Sciatic nerve (tissue), 2 donors: ENCODE measurements at places on chromosomes 3 and 15.
A peak's percentile ranks its signal among the peaks of the same experiment; 100 is the strongest.

DNA sequence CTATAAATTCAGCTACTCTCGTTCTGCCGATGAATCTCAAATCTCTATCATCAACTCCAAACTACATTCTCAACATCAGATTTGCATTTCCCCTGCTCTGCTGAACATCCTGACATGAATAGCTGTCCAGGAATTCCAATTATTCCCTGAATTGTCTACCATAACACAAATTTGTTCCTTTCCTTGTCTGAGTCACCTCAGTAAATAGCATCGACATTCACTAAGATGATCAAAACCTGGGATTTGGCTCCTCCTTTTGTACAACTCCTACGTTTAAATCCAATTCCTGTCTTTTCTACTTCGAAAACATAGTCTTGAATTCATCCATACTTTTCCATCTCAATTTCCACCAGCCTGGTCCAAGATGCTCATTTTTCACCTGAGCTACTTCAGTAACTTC, 107.0 kb downstream of the GREM1 start:
- no peak for DNase-seq

DNA sequence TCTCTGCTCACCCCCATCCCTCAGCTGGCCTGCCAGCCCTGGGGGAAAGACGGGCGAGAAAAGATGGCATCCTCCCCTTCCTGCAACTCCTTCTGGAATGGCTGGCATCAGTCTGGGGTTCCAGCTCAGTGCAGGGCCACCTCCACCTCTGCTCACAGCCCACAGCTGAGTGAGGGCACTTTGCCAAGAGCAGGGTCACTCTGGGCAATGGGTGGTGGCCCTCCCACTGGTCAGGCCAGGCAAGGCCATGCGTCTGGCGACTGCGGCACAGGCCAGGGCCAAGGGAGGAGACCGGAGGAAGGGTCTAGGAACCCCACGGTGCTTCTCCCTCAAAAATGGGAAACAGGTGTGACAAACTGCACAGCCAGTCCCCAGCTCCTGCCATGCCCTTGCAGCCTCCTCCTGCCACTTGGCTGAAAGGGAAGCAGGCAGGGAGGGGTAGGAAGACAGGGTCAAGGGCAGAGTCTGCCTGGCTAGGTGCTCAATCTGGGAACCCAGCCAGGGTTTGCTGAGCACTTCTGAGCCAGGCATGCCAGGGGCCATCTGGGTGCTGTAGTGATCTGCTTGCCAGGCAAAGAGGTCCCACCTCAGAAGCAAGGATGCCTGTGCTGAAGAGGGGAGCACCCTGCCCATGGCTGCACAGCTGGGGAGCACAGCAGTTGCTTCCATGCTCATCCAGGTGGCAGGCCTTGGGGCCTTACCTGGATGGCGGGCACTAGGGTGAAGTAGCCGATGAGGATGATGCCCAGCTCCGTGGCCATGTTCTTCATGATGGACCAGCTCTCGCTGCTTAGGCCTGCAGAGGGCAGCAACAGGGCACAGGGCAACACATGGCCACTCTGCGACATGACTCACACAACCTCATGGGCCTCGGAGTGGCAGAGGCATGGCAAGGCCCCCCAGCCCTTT, 41.2 kb downstream of the PTPN23 start:
- DNase-seq: no peak

- DNase-seq: no peak
Observed at GRCh38 chr3:12472000-12472610, 12.2 kb upstream of the TSEN2 start.

DNA sequence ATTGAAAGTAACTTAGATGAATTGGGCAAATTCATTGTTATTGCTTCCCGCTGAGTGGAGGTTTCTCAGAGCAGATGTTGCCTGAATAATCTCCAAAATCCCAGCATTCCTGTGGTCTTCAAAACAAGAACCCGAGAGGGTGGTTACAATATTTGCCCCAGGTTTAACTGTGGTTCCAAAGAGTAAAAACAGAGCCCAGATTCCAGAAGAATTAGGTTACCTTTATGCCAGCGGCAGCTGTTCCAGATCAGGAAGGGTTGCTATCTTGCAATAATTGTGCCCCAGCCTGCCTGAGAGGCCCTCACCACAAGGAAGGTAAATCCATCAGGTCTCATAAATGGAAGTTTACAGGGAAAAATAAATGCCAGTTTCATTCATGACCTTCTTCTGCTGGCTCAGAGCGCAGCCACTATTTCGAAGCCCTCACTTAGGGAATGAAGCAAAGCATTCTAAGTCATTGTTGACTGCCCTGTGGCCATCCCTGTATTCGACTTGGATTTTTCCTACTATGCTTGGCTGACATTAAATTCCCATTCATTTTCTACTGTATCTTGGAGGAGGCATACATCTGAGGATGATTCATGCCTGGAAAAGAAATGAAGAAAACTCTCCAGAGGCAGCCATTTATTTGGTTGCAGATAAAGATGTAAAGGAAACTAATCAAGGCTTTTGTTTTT, 54.6 kb downstream of the SSUH2 start:
- DNase-seq: no peak

- DNase-seq: no peak
Observed at GRCh38 chr3:30248423-30248822, 358.0 kb upstream of the TGFBR2 start.

GRCh38 chr15:90966262-90966661, 11.6 kb downstream of the RCCD1 start:
- no peak for DNase-seq

DNA sequence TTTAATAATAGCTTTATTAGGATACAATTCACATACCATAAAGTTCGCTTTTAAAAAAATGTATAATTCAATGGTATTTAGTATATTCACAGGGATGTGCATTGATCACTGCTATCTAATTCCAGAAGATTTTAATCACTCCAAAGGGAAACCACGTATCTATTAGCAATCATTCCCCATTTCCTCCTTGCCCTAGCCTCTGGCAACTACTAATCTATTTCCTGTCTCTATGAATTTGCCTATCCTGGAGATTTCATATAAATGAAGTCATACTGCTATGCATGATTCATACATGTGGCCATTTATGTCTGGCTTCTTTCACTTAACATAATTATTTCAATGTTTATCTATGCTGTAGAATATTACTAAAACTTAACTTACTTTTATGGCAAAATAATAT, 32.0 kb upstream of the CASR start:
- DNase-seq: no peak

DNA sequence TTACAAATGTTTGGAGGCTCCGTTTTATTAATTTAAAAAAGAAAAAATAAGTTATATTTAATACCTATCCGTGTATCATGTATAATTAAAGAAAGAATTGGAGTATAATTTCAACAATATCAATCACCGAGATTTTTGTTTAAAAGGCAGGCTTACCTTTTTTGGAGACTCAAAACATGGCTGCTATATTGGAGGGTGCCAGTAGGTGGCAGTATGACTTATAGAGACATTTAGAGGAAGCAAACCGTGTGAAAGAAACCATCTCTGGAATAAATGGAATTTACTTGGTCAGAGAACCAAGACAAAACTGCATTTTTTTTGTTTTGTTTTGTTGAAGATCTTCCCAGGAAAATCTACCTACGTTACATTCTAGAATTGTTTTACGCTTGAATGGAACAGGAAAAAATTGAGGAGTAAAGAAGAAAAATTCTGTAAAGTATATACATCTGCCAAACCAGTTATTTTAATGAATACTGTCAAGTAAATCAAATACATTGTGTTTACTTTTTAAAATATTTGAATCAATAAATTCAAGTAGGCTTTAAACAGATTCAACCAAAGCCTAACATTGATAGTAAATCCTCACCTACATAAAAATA, 802.6 kb upstream of the ALCAM start:
- DNase-seq: peak; percentile 62

DNA sequence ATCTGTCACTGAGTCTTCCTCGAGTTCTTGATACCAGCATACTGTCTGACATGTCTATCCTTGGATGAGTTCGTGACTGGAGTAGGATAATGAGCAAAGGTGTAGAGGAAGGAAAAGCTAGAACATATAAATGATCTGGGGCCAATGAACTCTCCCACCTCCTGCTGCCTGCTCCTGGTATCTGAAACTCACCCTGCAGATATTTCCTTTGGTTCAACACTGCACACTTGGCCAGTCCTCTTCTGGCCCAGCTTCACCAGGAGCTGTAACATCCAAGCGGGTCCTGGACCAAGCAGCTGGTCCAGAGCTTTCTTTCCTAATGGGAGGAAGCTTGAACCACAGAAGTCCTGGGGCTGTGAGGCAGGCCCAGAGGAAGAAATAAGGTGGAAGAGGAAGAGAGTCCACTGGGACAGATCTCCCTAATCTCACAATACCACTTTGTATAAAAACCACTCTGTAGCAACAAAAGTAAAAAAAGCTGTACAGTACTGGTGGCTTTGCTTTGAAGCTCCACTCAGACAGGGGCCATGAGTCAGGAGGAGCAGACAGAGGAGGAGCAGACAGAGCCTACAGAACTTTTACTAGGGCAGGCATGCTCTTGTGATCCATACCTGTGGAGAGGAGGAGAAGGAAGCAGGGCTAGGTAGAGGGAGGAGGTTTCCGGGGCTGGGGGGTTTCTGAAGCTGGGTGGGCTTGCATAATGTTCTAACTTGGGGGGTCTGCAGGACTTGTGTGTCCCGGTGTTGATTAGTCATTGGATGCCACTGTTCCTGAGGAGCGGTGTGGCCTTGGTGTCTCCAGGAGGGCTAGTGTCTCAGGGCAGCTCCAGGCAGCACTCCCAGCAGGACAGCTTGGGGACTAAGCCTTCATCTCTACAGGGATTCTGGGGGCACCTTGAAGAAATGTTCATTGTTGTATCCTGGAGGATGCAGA, 166.9 kb downstream of the ABHD5 start:
- DNase-seq: no peak

DNA sequence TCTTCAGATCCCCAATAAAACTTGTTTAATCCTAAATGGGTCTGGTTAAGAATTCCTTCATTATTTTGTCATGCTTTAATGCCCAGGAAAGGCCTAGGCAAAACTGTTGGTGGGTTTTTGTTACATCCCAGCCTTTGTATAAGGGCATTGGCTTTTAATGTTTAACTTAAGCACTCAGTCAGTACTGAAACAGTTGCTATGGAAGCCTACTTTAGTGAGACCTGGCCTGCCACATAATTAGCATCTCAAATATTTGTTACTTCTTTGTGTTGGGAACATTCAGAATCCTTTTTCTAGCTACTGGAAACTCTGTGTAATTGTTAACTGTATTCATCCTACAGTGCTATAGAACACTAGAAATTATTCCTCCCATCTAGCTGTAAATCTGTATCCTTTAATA, 369.6 kb upstream of the ATP10A start:
- no peak for DNase-seq

- DNase-seq: no peak
Observed at GRCh38 chr3:127848131-127849129, 26.1 kb upstream of the MGLL start.

DNA sequence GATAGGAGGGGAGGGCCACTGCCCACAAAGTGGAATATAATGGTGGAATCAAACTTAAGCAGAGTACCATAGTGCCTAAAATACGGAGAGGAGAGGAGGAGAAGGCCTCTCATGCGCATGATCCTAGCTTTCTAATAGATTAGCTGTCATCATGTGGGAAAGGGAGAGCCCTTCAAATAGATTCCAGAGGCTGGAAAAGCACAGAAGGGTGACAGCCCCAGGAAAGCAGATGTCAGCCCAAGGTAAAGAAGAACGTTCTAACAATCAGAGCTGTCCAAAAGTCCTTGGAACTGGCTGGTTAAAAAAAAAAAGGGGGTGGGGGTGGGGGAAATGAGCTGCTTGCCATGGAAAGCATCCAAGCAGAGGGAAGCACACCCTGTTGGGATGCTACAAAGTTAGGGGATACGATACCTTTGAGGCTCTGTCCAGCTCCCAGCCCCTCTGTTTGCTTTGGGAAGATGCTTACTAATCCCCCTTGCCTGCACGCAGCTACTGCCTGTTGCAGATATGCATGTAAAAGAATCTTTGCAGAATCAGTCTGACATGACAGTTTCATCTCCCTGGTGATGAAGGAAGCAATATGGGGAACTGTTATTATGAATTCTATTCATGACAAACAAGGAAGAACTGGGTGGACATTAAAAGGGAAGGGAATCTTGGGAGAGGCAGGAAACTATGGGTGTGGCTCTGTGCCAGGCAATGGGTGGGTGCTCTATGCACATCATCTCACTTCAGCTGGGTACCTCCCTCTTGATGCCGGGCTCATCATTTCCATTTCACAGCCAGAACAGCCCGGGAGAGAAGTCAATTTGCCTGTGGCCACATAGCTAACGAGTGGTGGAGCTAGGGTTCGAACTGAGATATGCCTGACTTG, 10.1 kb upstream of the LMCD1 start:
- no peak for DNase-seq

- DNase-seq: no peak
Observed at GRCh38 chr15:47568030-47568429, 149.3 kb upstream of the SEMA6D start.

GRCh38 chr3:19543212-19543841, 390.7 kb downstream of the EFHB start:
- DNase-seq: no peak

GRCh38 chr15:51284871-51285270, 53.5 kb downstream of the CYP19A1 start:
- DNase-seq: no peak

GRCh38 chr3:101823525-101823924, 25.8 kb upstream of the NFKBIZ start:
- no peak for DNase-seq

DNA sequence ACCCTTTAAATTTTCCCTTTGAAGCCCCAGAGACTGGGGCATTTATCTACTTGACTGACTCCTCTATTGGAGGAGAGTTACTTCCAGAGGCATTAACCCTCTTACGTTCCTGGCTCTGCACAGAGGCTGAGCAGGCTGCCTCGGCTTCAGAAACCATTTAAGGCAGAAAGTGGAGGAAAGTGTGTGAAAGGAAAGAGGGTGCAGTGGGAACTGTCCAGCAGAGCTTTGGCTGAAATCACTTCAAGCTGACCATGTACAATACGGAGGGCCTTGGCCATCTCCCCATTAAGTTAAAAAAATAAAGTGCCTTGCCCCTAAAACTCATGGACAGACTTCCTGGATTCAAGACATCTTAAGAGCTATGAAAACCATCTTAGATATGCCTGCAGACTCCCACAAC, 238.7 kb downstream of the SV2B start:
- DNase-seq: no peak

DNA sequence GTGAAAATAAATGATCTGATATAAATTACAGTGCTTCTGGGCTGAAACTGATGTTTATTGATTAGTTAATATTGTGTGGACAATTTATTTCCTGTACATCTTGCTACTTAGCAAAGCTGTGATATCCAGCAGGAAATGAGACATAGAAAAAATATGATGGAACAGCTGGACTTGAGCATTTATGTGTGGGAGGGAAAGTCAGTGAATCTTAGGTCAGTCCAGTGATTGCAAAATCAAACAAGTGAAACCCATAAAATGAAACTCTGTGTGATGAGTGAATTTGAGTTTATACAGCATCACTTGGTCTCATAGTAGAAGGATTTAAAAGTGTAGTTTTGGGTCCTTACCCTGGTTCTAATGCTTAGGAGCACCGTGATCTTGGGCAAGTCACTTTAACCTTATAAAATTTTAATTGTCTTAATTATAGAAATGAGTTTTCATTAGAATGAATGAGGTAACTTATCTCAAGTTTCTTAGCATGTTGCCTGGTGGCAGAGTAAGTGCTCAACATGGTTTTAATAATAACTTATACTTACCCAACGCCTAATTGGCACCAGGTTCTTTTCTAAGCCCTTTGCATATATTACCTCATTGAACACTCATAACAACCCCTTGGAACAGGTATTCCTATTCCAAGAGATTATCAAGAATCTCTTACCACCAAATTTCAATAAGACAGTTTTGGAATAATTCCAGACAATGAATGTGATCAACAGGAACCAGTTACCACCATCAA, 194.6 kb downstream of the ADAMTSL3 start:
- DNase-seq: no peak

GRCh38 chr3:151410891-151411559, 26.5 kb upstream of the P2RY12 start:
- no peak for DNase-seq

GRCh38 chr3:125172346-125172745, 40.2 kb downstream of the SLC12A8 start:
- no peak for DNase-seq
